ENCODE measurements at places on chromosomes 5 and 9. TPM values are rescaled to one million over a fixed set of nuclear protein-coding genes. Genes with fewer than 3 reads are reported as not detected.

CLTA gene
- 200 TPM for total RNA-seq

DNA sequence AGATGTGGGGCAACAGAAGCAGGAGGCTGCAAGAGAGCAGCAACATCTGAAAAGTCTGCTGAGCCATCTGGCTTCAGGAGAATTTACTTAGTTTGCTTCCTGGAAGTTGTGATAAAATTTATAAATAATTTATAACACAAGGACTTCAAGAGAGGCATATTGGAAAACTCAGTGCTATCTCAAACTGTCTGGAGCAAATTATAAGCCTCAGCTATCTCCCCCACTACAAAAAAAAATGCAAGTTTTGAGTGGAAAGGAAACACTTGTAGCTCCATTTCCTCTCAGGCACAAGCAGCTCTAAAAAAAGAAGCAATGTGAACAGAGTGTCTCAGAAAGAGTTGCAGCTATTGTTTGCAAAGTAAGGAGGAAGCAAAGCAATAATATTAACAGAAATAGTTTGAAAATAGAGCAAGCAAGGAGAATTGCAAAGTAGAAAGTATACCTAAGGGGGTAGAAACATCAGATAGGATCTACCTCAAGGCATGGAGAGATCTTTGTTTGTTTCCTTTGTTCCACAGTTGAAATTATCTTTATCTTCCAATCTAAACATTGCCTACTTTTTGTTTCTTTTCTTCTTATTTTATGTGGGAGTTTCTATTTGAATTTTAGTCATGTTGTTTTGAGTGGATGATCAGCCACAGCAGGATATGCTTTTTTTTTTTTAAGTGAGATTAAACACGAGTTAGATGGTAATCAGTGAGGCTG, 55.9 kb upstream of the IL6ST start:
- no peak for DNase-seq
- H3K36me3 ChIP-seq, result no peaks in the 10 kb centered on the region
- H3K4me1 ChIP-seq, result peaks cover 7% of the 10 kb centered on the region
- no peak overlapping the region for H3K27ac ChIP-seq
- H3K4me3 ChIP-seq, result no peak overlapping the region
- H3K27me3 ChIP-seq, result no peaks in the 10 kb centered on the region

GRCh38 chr5:51958473-51958872, 575.2 kb downstream of the ISL1 start:
- H3K4me1 ChIP-seq, result no peaks in the 10 kb centered on the region
- no peaks in the 10 kb centered on the region for H3K27me3 ChIP-seq
- DNase-seq, result no peak
- no peaks in the 10 kb centered on the region for H3K36me3 ChIP-seq
- H3K4me3 ChIP-seq, result no peak overlapping the region

DNA sequence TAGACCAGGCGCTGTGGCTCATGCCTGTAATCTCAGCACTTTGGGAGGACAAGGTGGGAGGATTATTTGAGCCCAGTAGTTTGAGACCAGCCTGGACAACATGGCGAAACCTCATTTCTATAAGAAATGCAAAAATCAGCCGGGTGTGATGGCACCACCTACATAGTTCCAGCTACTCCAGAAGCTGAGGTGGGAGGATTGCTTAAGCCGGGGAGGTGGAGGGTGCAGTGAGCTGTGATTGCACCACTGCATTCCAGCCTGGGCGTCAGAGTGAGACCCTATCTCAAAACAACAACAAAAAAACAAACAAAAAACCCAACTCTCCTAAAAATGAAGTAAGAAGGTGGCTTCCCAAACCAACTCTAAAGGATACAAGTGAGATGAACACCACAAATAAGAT, 23.0 kb downstream of the IARS1 start:
- no peak overlapping the region for H3K27ac ChIP-seq
- H3K27me3 ChIP-seq, result no peaks in the 10 kb centered on the region
- no peak for DNase-seq
- no peak overlapping the region for H3K4me3 ChIP-seq
- peaks cover under 1% of the 10 kb centered on the region for H3K4me1 ChIP-seq

MAST4 gene
- 56.9 TPM for total RNA-seq
